HS-27A (cell line): ENCODE measurements at places on chromosomes 11 and 22.
A peak's percentile ranks its signal among the peaks of the same experiment; 100 is the strongest.

GRCh38 chr22:20015971-20016733 lies 471 bp downstream of the ARVCF start:
- DNase-seq, result no peak

DNA sequence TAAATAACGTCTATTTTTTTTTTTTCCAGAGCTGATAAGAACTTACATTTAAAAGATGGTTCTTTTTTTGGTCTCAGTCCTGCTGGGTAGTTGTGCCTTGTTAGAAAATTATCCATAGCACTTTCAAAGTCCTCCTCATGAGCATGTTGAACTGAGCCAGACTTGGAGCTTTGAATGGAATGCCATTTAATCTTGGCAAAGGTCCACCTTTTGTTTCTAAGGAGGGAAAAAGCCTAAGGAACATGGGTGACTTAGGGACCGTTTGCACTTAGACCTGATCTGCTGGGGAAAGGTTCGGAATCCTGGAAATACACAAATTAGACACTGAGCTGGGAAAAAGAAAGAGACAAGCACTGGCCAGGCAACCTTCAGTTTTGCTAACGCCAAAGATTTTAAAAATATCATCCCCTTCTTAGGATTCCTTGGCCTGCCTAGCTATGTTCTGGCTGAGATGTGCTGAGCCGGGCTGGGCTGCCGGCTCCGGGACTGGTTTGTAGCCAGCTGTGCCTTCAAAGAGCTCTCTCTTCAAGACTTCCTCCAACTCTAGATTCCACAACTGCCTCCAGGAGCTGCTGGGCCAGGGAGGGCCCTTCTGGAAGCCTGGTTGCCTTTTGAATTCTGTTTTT lies 67.4 kb downstream of the ENDOD1 start:
- no peak for DNase-seq

- no peak for DNase-seq
Observed at GRCh38 chr11:67420147-67420645, 4.7 kb downstream of the CARNS1 start.

GRCh38 chr11:120068114-120068573 lies 69.8 kb downstream of the TRIM29 start:
- no peak for DNase-seq

GRCh38 chr11:126029805-126030204 lies 32.9 kb downstream of the CDON start:
- DNase-seq, result no peak

- DNase-seq, result no peak
Observed at GRCh38 chr11:1299621-1300020, 9.8 kb downstream of the TOLLIP start.

- no peak for DNase-seq
Observed at GRCh38 chr11:43278193-43278956, 33.4 kb upstream of the API5 start.

- DNase-seq, result no peak
Observed at GRCh38 chr11:95595973-95596489, 193.6 kb downstream of the FAM76B start.

DNA sequence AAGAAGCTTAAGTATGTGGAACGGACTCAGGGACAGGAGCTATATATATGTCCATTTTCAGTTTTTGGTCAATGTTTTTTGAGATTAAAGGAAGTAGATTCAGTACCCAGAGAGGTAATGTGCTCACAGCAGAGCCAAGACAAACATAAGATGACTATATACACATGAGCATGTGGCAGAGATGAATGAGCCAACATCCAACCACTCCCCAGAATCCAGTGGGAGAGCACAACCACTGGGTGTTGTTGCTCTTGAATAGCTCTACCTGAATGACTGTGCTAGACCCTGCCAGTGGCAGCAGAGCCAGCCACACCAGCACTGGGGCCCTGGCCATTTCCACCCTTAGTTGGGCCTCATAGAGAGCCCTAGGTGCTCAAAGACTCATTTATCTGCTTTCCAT lies 10.7 kb upstream of the SYTL2 start:
- DNase-seq, result no peak

DNA sequence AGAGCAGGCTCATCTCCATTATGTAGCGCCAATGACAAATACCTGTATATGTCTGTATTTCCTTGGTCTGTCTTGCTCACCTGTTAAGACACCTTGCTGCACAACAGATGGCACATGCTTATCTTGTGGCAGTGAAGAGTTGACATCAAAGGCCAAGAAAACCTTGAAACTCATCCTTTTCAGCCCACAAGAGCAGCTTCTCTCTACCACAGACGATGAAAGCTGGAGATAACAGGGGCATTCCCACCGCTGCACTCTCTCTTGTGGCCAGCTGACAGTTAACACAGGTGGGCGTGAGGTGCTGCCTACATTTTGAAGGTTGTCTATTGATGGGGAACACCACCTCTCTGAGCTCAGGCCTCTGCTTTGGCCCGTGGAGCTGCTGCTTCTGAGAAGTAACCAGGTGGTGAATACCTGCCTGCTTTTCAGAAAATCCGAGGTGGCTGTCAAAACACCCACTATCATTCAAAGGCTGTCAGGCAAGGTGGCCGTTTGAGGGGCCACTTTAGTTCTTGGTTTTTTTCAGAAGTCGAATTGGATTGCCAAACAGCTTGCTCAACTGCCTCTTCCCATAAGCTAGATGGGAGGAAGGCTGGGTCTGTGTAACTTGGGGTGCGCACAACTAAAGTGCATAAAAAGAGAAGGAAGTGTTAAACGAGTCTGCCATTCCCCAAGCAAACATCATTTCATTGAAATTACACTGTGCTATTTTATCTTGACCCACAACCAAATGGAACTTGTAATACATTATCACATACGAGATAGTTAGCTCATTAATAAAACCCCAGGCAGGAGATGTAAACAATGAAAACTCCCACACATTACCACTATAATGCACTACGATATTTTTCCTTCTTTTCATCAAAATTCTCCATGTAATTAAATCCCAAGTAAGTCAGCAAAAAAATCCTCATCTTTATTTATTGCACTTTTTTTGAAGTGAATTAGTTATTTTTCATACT lies 87.1 kb upstream of the RAG2 start:
- DNase-seq, result no peak

- DNase-seq, result no peak
Observed at GRCh38 chr11:94152678-94153065, 24.0 kb downstream of the PANX1 start.

- no peak for DNase-seq
Observed at GRCh38 chr11:114156782-114157181, 97.3 kb downstream of the ZBTB16 start.

- no peak for DNase-seq
Observed at GRCh38 chr11:70341881-70342429, 56.4 kb upstream of the CTTN start.

DNA sequence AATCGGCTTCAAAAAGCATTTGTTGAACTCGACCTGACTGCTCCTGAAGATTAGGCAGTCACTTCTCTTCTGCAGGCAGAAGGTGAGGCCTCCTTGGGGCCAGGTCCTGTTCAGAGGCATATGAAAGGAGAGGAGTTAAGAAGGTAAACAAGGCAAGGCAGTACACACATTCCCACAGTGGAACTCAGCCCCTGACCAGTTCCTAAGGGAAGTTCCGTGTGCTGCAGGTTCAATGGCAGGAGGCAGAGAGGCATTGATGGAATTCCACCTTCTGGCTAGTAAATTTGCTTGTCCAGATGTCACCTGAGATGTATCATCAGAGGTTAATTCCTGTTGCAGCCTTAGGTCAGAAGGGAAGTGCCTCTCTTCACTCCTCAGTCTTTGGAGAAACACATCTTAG lies 337.0 kb upstream of the MTNR1B start:
- DNase-seq, result no peak

- DNase-seq, result no peak
Observed at GRCh38 chr11:119315131-119316015, 1.6 kb downstream of the MCAM start.

DNA sequence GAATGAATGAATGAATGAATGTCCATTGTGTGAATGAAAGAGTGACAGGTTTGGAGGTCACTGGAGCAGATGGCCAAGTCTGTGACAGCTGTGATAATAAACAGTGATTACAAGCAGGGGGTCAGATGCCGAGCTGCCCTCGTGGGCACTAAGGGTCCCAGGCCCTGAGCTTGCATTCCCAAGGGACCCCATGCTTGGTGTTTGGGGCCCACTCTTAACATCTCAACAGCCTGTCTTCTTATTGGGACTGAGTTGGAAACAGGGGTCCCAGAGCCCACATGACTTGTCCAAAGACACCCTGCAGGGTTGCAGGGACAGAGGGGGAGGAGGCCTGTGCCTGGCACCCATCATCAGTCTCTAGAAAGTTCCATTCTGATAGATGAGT lies 12.0 kb upstream of the ANO1 start:
- DNase-seq, result no peak

GRCh38 chr11:119864836-119865235 lies 135.8 kb upstream of the NECTIN1 start:
- DNase-seq, result no peak

- peak; percentile 81 for DNase-seq
Observed at GRCh38 chr22:26681395-26681821, 24.0 kb downstream of the MIAT start.

- no peak for DNase-seq
Observed at GRCh38 chr11:64924910-64925284, 408 bp downstream of the PPP2R5B start.

DNA sequence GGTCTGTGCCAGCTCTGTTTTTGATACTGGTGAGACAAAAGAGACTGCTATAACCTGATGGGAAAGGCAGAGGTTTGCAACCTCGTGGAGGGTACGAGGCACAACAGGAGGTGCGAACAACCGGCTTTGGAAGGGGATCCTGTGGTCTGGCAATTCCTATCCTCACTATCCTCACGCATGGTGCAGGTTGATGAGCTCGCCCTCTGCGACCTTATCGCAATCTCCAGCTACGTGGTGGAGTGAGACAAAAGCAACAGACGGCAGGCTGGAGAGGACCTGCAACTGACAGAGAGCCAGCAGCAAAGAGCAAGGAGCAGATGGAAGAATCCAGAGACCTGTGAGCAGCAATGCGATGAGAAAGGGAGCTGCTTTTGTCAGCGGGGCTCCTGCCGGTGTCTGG lies 47.3 kb upstream of the TSKU start:
- DNase-seq, result no peak

- no peak for DNase-seq
Observed at GRCh38 chr11:129574431-129574830, 198.8 kb downstream of the BARX2 start.

- DNase-seq, result peak; percentile 73
Observed at GRCh38 chr11:78420255-78420764, 2.7 kb upstream of the GAB2 start.

DNA sequence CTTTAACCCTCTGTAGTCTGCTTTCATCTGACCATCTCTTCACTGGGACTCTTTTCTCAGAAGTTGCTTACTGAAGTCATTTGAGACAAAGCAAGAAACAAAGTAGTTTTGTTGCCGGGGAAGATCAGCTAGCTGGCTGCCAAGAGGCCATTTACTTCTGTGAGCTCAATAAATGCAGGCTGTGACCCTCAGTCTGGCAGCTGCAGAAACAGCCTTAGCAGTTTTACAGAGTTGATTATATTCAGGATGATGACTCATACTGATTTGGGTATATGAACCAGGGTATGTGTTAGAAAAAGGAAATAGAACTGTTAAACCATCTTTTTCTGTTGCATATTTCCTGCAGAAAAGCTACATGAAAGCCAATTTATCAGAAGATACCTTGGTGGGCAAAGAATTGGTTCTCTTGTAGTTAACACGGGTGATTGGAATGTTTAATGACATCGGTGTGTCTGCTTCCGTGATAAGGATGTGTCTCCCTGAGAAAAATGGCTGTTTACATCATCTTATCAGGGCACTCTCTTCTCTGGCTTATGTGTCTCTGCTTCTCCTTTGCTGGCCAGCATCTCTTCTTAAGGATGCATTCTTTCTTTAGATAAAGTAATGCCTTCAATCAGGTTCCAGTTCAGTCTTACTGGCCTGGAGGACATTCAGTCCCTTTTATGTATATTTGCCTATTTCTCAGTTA lies 18.5 kb downstream of the FIBIN start:
- no peak for DNase-seq

- no peak for DNase-seq
Observed at GRCh38 chr22:45491841-45492240, 10.8 kb upstream of the FBLN1 start.

GRCh38 chr11:75195167-75195962 lies 44.5 kb downstream of the SLCO2B1 start:
- no peak for DNase-seq

GRCh38 chr11:117239295-117239694 lies 6.8 kb downstream of the RNF214 start:
- no peak for DNase-seq

GRCh38 chr11:127713226-127713625 lies 712.7 kb upstream of the KIRREL3 start:
- no peak for DNase-seq

GRCh38 chr11:109730669-109731068 lies 308.7 kb downstream of the C11orf87 start:
- DNase-seq, result no peak

- no peak for DNase-seq
Observed at GRCh38 chr11:96314326-96315020, 28.5 kb downstream of the MAML2 start.

DNA sequence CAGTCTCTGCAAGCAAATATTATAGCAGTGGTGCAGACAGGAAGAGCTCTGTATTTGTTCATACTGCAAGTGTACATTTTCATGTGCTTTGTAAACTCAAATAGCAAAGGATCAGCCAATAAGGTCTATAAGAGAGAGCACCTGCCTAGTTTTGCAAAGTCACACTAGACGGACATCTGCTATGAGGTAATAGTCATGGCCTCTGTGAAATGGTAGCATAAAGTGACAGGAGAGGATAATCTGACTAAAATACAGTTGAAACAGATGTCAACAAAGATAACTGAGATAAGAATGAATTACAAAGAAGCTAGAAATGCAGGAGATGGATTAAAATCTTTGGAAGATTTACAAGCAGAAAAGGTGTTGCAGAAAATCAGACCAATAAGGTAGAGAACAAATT lies 70.6 kb upstream of the SPON1 start:
- no peak for DNase-seq

DNA sequence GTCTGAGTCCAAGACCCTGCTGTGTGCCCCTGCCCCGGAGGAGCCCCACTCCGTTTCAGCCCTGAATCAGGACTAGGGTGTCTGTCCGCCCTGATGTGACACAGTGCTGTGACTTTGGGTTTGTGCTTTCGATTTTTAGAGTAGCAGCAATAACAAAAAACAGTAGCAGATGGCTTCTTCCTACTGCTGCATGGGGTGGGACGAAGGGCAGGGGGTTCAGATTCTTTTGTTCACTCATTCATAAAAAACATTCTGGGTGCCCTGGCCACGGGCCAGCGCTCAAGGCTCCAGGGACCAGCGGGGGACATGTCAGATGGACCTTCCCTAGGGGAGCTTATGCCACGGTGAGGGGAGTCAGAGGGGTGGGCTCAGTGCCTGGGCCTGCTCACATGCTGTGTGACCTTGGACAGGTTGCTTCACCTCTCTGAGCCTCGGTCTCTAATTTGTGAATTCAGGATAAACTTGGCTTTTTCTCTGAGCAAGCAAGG lies 24.6 kb upstream of the PRR5 start:
- no peak for DNase-seq

- no peak for DNase-seq
Observed at GRCh38 chr11:35655254-35655653, 7.3 kb upstream of the TRIM44 start.
